ENCODE measurements at places on chromosomes 7 and 10. TPM values are rescaled to one million over a fixed set of nuclear protein-coding genes. Genes with fewer than 3 reads are reported as not detected.

DNA sequence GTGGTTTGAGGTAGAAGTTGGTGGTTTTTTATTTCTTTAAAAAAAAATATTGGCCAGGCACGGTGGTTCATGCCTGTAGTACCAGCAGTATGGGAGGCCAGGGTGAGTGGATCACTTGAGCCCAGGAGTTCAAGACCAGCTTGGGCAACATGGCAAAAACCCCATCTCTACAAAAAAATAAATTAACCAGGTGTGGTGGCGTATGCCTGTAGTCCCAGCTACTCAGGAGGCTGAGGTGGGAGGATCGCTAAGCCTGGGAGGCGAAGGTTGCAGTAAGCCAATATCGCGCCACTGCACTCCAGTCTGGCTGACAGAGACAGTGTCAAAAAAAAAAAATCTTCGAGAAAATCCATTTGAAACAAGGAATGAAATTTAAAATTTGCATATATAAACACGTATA is 1.1 kb downstream of the IL2RA start:
- no peak for DNase-seq

DNA sequence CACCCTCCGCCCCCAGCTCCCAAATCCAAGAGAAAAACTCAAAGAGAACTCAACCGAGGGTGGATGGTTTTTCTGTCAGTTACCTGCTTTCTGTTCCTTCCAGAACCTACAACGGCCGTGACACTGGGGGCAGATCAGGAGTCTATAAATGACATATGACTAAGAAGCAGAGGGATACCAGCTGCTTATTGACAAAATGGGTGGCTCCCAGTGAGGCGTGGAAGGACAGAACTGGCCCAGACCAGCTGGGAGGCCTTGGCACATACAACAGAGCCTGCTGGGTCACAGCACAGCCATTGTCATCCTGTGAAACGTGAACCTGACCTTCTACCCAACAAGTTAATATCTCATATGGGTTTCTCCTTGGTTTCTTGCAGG is 84.3 kb upstream of the ADRB1 start:
- DNase-seq = no peak

DNA sequence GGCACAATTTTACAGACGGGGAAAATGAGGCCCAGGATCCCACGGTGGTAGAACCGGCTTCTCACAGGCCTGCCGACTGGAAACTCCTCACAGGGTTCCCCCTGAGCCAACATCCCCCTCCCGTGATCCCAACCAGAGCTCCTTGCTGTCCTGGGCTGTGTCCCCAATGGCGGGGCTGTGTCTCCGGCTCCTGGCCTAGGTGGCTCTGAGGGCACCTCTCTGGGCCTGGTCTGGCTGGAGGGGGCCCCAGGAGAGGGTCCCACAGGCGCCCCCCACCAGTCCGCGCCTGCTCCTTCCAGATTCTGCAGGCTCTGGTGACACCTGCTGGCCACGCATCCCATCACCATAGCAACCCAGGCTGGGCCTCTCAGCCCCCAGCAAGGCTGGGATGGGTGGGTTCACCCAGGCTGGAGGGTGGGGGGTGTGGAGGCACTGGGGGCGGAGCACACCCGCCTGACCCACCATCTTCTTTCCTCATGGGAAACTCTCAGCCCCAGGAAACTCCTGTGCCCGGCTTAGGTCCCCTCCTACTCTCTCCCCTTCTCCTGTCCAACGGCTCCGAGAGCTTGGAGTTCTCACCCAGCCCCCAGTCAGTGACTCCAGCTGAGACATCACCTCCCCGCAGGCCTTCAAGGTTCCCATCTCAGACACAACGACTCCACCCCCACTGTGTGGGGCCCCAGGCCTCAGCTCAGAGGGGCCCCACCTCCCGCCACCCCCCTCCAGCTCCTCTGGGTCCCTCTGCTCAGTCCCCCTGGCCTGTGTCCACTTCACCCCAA is 27.1 kb upstream of the TNRC18 start:
- DNase-seq = peak; percentile 36

GRCh38 chr10:102153093-102153620 is 968 bp downstream of the NOLC1 start:
- DNase-seq = no peak

- no peak for DNase-seq
Measured at GRCh38 chr10:12389154-12389734, 39.9 kb downstream of the CAMK1D start.

- DNase-seq = peak; percentile 42
Measured at GRCh38 chr7:91228327-91228726, 35.9 kb upstream of the FZD1 start.

Gene CD36
- total RNA-seq = not detected

Gene ELOVL3
- not detected for total RNA-seq

Gene NEUROG3
- total RNA-seq = not detected

Gene IKZF1
- total RNA-seq = not detected
